Ureter (tissue), 1 donor: ENCODE measurements at places on chromosomes 13 and 19. TPM values are rescaled to one million over a fixed set of nuclear protein-coding genes. Genes with fewer than 3 reads are reported as not detected.

DNA sequence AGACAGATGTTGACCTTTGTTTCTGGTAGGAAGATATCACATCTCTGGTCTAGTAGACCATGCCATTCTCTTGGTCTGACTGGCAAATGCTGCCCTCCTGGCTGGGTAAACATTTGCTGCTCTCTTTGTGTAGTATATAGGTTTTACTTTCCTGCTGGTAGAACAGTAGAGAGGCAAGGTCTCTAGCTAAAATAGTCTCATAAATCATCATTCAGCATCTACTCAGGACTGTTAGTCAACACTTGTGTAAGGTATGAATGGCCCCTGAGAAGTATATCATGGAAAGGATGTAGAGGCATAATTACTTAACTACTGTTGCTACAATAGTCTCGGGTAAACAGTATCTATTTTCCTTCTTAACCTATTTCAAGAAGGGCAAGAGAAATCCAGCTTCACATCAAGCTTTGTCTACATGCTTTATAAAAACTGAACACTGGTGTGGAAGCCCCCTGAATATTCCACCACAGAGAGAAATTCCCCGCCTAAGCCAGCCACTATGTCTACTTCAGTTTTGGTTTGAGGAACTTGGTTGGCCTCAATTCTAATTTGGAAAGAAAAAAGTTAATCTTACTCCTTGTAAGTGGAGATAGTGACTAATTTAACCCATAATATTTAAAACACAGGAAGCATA is 18.4 kb upstream of the MYCBP2 start:
- no peak for DNase-seq

Gene SIGLEC8
- 6.3 TPM for total RNA-seq

DNA sequence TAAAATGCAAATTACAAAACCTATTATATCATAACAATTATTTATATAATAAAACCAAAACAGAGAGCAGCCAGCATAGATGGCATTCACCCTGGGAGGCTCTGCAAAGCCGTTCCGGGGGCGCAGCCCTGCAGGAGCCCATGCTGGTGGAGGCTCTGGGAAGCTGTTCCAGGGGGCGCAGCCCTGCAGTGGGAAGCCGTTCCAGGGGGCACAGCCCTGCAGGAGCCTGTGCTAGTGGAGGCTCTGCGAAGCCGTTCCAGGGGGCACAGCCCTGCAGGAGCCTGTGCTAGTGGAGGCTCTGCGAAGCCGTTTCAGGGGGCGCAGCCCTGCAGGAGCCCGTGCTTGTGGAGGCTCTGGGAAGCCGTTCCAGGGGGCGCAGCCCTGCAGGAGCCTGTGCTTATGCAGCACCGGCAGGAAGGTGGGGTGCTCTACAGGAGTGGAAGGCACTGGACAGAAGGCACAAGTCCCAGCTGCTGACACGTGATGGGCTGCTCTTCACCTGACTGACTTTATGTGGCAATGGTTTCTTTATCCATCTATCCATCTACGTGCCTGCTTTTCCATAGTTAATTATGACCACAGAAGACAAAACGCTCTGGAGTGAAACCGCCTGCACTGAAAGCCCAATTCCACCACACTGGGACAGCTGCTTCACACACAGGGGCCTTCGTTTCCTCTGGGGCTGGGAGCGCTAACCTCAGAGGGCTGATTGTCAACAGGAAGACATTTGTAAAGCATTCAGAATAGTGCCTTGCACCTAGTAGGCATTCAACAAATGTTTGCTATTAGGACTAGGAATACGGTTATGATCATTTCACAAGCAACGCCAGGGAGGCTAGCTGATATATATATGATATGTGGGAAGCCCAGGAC is 23.7 kb downstream of the PCID2 start:
- DNase-seq, result no peak

DNA sequence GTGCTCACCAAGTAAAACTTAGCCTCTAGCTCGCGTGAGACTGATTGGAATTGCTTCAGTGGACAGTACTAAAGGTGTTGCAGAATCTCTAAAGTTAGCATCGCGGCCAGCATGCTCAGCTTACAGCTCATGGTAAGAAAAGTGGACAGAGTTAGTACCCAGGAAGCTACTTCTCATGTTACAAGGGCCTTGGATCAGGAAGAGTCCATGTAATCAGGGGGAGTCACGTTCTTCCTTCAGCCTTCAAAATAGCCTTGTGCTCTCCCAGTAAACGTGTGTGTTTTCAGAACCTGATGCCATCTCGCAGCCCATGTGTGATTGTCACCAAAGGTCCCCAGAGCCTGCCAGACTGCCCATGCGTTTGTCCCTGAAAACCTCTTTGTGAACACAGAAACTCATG is 195.8 kb upstream of the RNF113B start:
- no peak for DNase-seq

Gene SIGLEC12
- 0.34 TPM for total RNA-seq

Gene ZNF880
- total RNA-seq, result 37.5 TPM

Gene FUT1
- total RNA-seq, result 5.0 TPM

GRCh38 chr13:105778196-105778595 is 757.3 kb downstream of the EFNB2 start:
- no peak for DNase-seq

DNA sequence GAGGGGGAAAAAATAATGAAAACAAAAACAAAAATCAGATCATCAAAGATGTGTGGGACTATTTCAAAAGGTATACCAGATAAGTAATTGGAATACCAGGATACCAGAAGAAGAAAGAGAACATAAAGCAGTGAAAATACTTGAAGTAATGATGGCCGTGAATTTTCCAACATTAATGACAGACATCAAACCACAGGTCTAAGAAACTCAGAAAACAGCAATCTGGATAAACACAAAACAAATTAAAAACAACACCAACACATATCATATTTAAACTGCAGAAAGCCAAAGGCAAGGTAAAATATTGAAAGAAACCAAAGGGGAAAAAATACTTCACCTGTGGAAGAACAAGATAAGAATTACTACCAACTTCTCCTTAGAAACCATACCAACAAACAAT is 24.2 kb upstream of the UFM1 start:
- no peak for DNase-seq

DNA sequence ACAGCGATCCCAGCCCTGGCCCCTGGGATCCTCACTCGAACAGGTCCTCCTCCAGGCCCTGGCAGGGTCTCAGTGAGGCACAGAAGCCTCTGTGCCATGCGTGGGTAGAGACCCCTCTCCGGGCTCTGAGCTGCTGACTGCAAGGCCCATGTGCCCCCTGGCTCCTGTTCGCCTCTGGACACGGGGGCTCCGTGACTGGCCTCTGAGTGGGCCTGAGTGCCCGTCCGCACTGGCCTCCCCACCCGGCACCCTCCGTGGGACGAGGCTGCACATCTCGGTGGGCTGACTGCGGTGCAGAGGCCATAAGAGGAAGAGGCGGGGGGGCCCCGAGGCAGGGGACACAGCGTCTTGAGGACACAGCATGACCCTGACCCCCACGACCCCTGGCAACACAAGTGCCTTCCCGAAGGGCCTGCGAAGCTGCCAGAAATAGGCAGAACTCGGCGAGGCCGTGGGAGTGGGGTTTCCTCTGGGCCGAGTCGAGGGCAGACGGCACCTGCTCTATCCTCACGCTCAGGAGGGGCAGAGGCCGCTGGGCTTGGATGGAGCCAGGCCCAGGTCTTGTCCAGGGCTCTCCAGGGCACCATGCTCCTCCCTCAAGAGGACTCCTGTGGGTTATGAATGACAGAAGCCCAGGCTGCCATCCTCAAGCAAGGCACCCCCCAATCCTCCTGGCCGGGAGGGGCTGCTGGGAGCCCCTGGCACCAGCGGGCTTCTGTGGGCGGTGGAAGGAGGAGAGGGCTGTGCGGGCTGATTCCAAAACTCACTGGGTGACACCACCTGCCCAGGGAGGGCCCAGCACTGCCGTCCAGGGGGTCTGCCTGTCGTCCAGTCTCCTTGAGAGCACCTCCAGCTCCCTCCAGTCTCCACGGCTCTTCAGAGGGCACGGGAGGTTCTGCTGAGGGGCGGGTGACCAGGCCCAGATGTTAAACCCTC is 52.6 kb downstream of the RASA3 start:
- DNase-seq, result no peak

GRCh38 chr13:21458451-21458812 is 671 bp downstream of the ZDHHC20 start:
- peak; percentile 72 for DNase-seq

GRCh38 chr13:41512441-41512840 is 55.1 kb downstream of the RGCC start:
- no peak for DNase-seq

Gene SUGP1
- total RNA-seq, result 51.8 TPM

DNA sequence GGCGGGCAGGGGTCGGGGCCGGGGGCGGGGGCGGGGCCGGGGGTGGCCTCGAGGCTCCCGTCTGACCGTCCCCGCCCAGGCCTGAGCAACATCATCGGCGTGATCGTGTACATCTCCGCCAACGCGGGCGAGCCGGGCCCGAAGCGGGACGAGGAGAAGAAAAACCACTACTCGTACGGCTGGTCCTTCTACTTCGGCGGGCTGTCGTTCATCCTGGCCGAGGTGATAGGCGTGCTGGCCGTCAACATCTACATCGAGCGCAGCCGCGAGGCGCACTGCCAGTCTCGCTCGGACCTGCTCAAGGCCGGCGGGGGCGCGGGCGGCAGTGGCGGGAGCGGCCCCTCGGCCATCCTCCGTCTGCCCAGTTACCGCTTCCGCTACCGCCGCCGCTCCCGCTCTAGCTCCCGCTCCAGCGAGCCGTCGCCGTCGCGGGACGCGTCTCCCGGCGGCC is 9.4 kb upstream of the CACNG6 start:
- no peak for DNase-seq

GRCh38 chr19:14577264-14577663 is 5.4 kb upstream of the NDUFB7 start:
- DNase-seq, result no peak

Gene MYO1F
- total RNA-seq, result 20.6 TPM

GRCh38 chr13:94674609-94675348 is 37.6 kb downstream of the SOX21 start:
- no peak for DNase-seq

- no peak for DNase-seq
Observed at GRCh38 chr13:25253702-25254101, 33.6 kb downstream of the MTMR6 start.

DNA sequence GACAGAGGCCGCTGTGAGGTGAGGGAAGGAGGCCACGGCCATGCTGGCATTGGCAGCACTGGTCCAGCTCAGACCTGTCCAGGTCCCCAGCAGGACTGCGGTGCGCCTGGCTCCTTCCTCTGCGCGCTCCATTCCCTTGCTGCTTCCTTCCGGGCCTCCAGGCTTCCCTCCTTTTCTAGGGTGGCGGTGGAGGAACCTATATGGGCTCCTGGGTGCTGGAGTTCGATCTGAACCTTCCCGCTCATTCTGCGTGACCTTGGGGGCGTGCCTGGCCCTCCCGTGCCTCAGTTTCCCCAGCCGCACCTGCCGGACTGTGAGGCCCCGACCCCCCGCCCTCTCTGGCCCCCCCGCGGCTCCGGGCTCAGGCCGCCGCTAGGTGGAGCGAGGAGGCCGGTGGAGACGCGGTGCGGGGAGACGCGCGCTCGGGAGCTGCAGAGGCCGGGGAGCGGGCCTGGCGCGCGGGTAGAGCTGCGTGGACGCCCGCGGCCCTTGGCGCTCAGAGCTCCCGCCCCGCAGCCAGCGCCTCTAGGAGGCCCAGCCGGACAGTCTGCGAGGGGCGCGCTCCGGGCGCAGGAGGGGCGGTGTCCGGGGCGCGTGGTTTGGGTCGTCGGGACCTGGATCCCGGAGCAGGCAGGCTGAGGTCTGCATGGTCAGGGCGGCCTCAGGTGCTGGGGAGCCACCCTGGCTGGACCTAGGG is 29.9 kb downstream of the EFNA2 start:
- DNase-seq, result no peak

GRCh38 chr19:8252922-8253589 is 43.9 kb downstream of the CERS4 start:
- peak; percentile 87 for DNase-seq

Gene SIGLEC5
- total RNA-seq, result 1.2 TPM

GRCh38 chr19:42459926-42460325 is 17.2 kb upstream of the CXCL17 start:
- DNase-seq, result no peak

- DNase-seq, result no peak
Observed at GRCh38 chr13:111534751-111535522, 214.5 kb downstream of the TEX29 start.

GRCh38 chr19:13195678-13196077 is 45.5 kb downstream of the IER2 start:
- no peak for DNase-seq

DNA sequence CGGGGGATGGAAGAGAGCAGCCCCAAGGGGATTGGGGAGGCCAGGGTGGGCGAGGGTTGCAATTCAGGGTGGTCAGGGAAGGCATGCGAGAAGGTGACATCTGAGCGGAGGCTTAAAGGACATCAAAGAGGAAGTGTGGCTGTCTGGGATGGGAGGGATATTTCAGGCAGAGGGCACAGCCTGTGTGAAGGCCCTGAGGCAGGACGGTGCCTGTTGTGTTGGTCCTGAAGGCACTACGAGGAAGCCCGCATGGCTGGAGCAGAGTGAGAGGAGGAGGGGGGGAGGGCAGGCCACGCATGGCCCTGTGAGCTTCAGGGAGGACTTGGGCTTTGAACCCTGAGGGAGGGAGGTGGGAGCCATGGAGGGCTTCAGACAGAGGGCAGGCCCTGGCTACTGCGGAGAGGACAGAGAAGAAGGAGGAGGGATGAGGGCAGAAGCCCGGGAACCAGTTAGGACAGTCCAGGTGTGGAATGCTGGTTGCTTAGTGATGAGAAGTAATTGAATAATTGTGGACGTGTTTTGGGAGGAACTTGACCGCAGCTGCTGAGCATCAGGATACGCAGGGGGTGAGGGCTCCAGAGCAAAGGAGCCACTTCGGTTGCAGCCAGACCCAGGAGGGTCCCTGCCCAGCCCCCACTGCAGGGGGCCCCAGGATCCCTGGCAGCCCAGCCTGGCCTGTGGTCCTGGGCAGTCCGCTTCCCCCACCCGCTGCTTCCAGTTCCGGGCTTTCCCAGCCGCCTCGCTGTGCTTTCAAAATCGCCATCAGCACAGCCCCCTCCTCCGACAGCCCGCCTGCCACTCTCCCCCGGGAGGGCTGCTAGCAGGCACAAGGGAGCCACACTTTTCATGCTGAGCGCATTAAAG is 6.2 kb downstream of the TLE6 start:
- DNase-seq, result peak; percentile 62

DNA sequence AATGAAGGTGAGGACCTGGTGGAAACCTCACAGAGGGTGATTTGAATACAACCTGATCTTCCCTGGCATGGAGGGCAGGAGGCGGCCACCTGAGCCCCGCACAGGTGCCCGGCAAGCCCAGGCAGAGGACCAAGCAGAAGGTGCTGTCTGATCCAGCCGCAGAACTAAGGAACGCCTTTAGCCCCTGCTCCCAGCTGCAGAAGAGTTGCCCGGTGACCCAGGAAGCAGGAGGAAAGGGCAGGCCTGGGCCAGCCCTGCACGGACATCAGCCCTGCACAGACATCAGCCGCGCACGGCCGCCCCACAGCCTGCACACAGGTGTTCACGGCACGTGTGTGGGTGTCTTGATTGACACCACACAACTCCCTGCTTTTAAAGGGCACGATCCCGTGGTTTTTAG is 43.1 kb downstream of the RASA3 start:
- no peak for DNase-seq

Gene PRR36
- 2.0 TPM for total RNA-seq

GRCh38 chr19:7312816-7313215 is 18.6 kb upstream of the INSR start:
- DNase-seq, result no peak
